ENCODE measurements at places on chromosomes 6 and 20. TPM values are rescaled to one million over a fixed set of nuclear protein-coding genes. Genes with fewer than 3 reads are reported as not detected.

ORC3 gene
- 26.2 TPM for total RNA-seq

TNXB gene
- 0.29 TPM for total RNA-seq

RCAN2 gene
- 11.7 TPM for total RNA-seq

CRIP3 gene
- not detected for total RNA-seq

UNC5CL gene
- not detected for total RNA-seq

CST5 gene
- total RNA-seq = not detected

LY6G6D gene
- total RNA-seq = not detected

BMP2 gene
- total RNA-seq = 0.53 TPM

FAXC gene
- 8.6 TPM for total RNA-seq

Measured in myometrial cell (primary cell).